ENCODE measurements at places on chromosomes 7 and 10.

GRCh38 chr10:87864496-87865059, 1.2 kb downstream of the PTEN start:
- no peak for DNase-seq

DNA sequence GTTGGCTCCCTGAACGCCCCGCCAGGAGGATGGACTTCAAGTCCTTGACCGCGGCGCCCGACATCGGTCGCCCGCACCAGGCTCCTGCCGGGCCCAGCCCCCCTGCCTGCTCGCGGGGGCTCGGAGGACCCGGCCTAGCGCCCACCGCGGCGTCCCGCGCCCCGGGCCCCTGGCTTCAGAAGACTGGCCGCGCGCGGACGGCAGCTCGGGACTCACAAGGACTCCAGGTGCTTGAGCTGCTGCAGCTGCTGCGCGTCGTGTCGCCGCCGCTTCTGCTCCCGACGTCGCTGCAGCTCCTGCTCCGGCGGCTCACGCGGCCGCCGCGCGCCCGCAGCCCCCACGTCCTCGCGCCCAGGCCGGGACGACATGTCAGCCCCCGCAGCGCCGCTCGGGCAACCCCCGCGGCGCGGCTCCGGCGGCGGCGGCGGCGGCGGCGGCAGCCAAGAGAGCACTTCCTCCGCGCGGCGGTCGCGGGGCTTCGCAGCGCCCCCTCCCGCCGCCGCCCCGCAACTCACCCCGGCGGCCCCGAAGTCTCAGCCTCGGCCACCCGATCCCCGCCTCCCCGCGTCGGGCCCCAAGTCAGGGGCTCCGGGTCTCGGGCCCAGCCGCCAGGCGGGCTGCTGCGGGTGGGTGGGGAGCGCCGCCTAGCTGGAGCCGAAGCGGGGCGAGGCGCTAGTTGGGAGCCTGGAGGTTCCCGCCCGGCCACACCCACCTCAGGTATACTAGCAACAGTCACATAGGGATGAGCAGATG, at the start of gene RP9:
RP9 (minus strand) TSS at position 400 of the 753 bp plus-strand sequence; CDS start at position 368, 32 bp downstream.
- peak; percentile 52 for DNase-seq

DNA sequence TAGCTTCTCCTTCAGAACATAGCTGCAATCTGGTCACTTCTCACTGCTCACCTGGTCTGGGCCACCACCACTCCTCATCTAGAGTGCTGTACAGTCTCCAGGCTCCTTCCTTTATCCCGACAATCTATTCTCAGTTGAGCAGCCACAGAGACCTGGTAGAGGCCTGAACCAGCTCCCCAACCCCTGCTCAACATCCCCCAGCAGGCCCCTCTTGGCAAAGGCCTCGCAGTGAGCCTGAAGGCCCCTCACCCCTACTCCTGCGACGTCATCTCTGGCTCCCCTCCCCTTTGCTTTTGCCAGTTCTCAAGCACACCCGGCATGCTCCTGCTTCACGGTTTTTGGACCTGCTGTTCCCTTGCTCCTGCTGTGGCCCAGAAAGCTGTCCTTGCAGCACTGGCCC, 113.9 kb downstream of the ARHGAP22 start:
- no peak for DNase-seq

- DNase-seq: no peak
These were observed 7.1 kb upstream of the RBM20 start for GRCh38 chr10:110636932-110637557.

- DNase-seq: no peak
These were observed 81.0 kb upstream of the GNA12 start for GRCh38 chr7:2924866-2925840.

GRCh38 chr10:26507441-26507840, 69.3 kb downstream of the APBB1IP start:
- no peak for DNase-seq

GRCh38 chr10:11825796-11826414, 2.7 kb downstream of the PROSER2 start:
- peak; percentile 11 for DNase-seq

DNA sequence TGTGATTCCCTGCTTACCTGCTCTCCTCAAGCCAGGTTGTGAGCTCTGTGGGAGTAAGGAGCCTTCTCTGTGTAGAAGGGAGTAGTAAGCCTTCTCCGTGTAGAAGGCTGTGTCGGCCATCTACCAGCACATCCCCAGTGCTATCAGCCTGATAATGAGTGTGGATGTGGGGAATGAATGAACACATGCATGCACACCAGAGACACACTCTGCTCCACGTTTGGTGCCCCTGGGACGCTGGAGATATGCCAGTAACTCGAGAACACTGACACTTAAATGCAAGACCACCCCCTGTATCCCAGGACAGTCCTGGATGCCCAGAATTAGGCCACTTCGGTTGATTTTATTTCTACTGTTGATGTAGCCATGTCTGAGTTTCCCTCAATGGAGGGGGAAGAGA, 21.1 kb upstream of the GPR26 start:
- DNase-seq: no peak

DNA sequence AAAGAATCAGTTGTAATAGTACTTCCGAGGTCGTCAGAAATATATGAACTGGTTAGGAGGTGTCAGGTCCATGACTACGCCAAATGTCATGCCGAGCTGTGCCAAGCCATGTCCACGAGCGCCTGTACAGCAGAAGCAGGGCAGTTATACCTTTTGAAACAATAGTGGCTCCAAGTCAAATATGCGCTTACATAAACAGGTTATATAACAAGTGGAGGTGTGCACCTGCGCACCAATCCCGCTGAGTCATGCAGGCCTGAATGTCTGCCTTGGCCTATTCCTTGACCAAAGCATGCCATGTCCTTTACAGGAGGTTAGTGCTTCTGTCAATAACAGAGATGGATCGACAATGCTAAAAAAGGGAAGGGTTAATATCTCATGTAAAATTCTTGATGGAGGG, 21.3 kb upstream of the TRUB1 start:
- no peak for DNase-seq

DNA sequence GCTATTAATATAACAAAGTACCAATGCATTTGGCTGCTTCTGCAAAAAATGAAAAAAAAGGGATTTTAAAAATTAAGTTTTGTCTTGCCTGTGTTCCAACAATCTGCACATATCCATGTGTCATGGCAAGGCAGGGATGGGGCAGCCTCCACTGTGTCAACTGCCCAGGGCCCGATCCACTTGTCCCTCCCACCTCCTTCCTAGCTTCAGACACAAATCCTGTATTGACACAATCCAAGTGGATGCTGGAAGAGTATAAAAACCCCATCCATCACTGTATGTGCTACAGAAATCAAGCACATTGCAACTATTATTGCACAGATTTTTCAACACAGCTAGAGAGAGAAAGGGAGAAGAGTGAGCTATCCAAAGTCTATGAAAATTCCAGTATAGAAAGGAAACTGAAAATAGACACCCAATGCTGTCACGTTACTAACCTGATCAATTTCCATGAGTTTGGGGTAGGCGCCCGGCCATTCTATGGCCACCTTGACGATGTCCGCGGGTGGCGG, 106.4 kb downstream of the ELMO1 start:
- DNase-seq: no peak

All from fibroblast of gingiva (primary cell).